ENCODE measurements at places on chromosomes 4 and X. TPM values are rescaled to one million over a fixed set of nuclear protein-coding genes. Genes with fewer than 3 reads are reported as not detected.

GAGE13 gene
- total RNA-seq: not detected

DUSP21 gene
- total RNA-seq: not detected

ARHGAP10 gene
- 26.9 TPM for total RNA-seq

DACH2 gene
- not detected for total RNA-seq

SMIM20 gene
- 25.2 TPM for total RNA-seq

UBQLN2 gene
- 31.6 TPM for total RNA-seq
